ENCODE measurements at places on chromosomes 13 and 19. TPM values are rescaled to one million over a fixed set of nuclear protein-coding genes. Genes with fewer than 3 reads are reported as not detected.

Gene MYPOP
- total RNA-seq: 5.0 TPM

Gene NKG7
- total RNA-seq: 258 TPM

Gene ABCC4
- 11.8 TPM for total RNA-seq

Gene BEST2
- total RNA-seq: not detected

Gene CBY2
- total RNA-seq: not detected

Gene CXCL17
- total RNA-seq: not detected

Gene PIP5K1C
- 20.4 TPM for total RNA-seq

Gene CCNA1
- total RNA-seq: not detected

Gene AMH
- 6.1 TPM for total RNA-seq

Gene ZNF443
- 3.1 TPM for total RNA-seq

Gene PRR19
- 0.38 TPM for total RNA-seq

Gene GRK1
- 0.07 TPM for total RNA-seq

Measured in activated CD8-positive, alpha-beta T cell treated with anti-CD3 and anti-CD28 coated beads for 36 hours (primary cell).